ENCODE measurements at places on chromosomes 4 and X.

- DNase-seq = no peak
These were observed 53.4 kb downstream of the PSAPL1 start for GRCh38 chr4:7381221-7381889.

GRCh38 chrX:112816908-112817307, 23.7 kb downstream of the AMOT start:
- DNase-seq = no peak

DNA sequence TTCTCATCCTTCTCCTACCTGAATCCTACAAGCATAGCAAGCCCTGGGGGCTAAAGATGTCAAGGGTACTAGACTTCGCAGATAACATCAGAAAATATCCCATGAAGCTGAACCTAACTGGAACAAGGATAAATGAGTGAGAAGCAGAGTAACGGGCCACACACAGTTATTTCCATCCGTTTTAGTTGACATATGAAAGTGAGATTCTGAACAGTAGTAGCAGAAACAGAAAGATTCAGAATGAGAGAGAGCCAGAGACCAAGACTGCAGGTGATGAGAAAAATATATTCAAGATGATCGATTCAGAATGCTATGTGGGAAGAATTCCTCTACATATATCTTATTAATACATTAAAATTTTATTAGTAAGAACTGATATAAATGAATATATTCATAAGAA, 165.1 kb downstream of the TSPAN5 start:
- no peak for DNase-seq

- DNase-seq = no peak
These were observed 67.3 kb upstream of the ATOH1 start for GRCh38 chr4:93761286-93761685.

GRCh38 chrX:151982222-151982621, 7.7 kb upstream of the GABRE start:
- DNase-seq = no peak

GRCh38 chr4:101127176-101127790, 220.0 kb downstream of the PPP3CA start:
- DNase-seq = no peak

GRCh38 chrX:43870758-43871419, 11.4 kb downstream of the MAOB start:
- no peak for DNase-seq

DNA sequence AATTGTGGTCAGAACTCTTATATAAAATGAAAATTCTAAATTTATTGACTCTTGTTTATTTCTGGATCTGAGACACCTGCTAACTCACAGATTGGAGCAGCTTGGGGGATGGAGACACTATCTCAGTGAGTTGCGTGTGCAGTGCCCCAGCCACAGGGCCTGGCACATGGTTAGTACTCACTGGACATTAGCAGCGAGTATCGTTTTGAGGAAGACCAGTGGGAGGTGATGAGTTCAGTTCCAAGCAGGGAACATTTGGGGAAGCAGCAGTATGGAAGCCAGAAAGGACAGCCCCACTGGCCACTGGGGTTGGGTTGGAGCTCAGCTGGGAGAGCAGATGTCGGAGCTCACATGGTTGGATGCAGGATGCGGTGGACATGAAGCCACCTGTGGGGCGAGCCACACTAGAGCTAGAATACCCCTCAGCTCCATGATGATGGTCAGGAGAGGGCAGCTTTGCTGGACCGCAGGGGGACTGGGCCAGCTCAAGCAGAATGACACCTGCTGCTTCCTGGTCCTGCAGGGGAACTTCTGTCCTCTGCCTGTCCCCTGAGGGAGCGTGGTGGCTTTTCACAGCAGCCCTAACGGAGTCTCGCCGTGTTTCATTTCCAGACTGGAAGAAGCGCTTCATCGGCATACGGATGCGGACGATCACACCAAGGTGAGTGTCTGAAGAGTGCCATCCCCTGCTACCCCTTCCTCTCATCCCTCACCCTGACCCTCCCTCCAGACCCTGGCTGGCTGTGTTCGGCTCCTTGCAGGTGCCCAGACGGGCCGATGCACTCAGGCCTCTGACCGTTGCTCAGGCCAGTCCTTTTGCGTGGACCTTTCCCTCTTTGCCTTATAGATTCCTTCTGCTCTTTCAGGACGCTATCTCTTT, 32.5 kb downstream of the HTRA3 start:
- no peak for DNase-seq

DNA sequence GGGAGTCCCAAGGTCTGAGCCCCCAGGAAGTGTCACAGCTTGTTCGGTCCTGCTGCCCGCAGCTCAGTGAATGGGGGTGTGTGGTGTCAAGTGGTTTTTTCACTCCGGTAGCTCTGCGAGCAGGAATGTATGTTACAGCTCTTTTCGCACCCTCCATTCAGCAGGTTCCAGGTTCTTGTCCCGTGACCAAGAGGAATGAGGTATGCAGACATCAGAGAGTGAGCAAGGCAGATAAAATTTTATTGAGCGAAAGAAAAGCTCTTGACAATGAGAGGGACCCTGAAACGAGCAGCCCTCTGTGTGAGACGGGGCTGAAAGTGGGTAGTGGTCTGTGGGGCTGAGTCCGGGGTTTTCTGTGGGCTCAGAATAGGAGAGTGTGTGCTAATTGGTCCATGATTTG, 31.5 kb downstream of the UCHL1 start:
- DNase-seq = no peak

GRCh38 chr4:118398226-118399090, 45.7 kb upstream of the PRSS12 start:
- no peak for DNase-seq

DNA sequence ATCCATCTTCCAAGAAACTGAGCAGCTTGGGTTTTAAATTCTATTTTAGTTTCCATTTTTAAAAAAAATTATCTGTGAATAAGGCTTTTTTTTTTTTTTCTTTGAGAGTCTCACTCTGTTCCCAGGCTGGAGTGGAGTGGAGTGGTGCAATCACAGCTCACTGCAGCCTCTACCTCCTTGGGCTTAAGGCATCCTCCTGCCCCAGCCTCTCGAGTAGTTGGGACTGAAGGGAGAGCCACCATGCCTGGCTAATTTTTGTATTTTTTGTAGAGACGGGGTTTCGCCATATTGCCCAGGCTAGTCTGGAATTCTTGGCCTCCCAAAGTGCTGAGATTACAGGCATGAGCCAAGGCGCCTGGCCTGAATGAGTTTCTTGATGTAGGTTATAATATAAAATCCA, 1.4 kb downstream of the ENOPH1 start:
- no peak for DNase-seq

DNA sequence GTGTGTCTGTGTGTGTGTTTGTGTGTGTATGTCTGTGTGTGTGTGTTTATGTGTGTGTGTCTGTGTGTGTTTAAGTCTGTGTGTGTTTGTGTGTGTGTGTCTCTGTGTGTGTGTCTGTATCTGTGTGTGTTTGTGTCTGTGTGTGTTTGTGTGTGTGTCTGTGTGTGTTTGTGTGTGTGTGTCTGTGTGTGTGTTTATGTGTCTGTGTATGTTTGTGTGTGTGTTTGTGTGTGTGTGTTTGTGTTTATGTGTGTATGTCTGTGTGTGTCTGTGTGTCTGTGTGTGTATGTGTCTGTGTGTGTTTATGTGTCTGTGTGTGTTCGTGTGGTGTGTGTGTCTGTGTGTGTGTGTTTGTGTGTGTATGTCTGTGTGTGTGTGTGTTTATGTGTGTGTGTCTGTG, 11.4 kb downstream of the IL9R start:
- DNase-seq = no peak

GRCh38 chr4:3168029-3168428, 80.9 kb upstream of the MSANTD1 start:
- no peak for DNase-seq

- no peak for DNase-seq
These were observed 212.6 kb upstream of the LCORL start for GRCh38 chr4:18234108-18234507.
